Activated CD4-positive, alpha-beta memory T cell treated with anti-CD3 and anti-CD28 coated beads for 36 hours (primary cell): ENCODE measurements at places on chromosomes 1 and 21.

GRCh38 chr1:161733526-161733925 is 12.2 kb downstream of the FCRLB start:
- H3K27ac ChIP-seq, result no peak overlapping the region
- H3K36me3 ChIP-seq, result no peaks in the 10 kb centered on the region

DNA sequence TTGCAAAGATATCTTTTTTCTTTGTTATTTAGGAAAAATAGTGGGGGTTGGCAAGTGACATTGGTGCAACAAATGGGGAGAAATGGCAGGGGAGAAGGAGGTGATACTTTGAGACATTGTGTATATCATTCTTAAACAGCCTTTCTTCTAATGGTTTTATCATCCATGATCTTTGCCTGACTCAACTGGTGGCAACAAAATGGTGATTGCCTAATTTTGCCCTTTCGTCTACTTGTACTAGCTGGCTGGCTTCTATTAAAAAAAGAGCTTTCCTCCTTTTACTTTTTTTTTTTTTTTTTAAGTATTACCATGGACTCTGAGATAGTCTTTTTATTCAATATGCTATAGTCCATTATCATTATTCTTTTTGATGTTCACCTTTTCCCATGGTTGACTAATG is 27.7 kb downstream of the DESI2 start:
- no peak overlapping the region for H3K27ac ChIP-seq
- H3K27me3 ChIP-seq, result no peaks in the 10 kb centered on the region
- no peak for DNase-seq

DNA sequence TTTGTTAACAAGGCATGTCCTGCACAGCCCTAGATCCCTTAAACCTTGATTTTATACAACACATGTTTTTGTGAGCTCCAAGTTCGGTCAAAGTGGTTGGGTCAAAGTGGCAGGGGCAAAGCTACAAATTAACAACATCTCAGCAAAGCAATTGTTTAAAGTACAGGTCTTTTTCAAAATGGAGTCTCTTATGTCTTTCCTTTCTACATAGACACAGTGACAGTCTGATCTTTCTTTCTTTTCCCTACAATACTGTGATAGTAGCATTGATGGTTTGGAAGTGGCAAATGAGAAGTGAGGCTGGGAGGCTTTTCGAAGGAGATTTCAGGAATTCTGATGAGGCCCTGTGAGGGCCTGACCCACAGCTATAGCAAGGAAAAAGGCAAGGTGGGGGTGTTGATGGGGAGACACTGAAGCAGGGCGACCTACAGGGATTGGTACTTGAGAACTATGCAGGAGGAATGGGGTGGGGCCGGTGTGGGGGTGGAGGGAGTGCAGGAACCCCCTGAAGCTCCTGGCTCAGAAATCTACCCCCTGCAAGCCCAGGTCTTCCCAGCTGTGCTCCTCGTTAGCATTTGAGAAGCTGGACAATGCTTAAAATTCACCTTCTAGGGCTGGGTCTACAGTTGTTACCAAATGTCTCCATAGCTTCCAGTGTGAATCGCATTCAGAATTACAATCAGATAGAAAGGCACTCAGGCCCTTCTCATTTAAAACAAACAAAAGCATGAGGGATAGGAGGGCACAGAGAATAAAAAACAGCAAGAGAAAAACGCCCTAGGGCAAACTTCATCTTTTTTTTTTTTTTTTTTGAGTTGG is 102.6 kb upstream of the PPM1J start:
- no peak overlapping the region for H3K27ac ChIP-seq
- H3K27me3 ChIP-seq, result no peaks in the 10 kb centered on the region
- H3K36me3 ChIP-seq, result no peaks in the 10 kb centered on the region

GRCh38 chr1:89051955-89052312 is 13.1 kb downstream of the GBP1 start:
- H3K36me3 ChIP-seq, result peaks cover 69% of the 10 kb centered on the region
- H3K27me3 ChIP-seq, result no peaks in the 10 kb centered on the region
- no peak overlapping the region for H3K27ac ChIP-seq
- H3K4me1 ChIP-seq, result peaks cover 7% of the 10 kb centered on the region
- DNase-seq, result no peak

GRCh38 chr1:16145662-16146278 is 10.1 kb downstream of the EPHA2 start:
- H3K27ac ChIP-seq, result no peak overlapping the region
- H3K27me3 ChIP-seq, result no peaks in the 10 kb centered on the region
- no peak overlapping the region for H3K4me3 ChIP-seq
- no peak for DNase-seq
- H3K36me3 ChIP-seq, result no peaks in the 10 kb centered on the region

- H3K4me1 ChIP-seq, result no peaks in the 10 kb centered on the region
- no peak overlapping the region for H3K4me3 ChIP-seq
- H3K36me3 ChIP-seq, result no peaks in the 10 kb centered on the region
- no peak overlapping the region for H3K27ac ChIP-seq
- peaks cover 12% of the 10 kb centered on the region for H3K27me3 ChIP-seq
Measured at GRCh38 chr1:75632350-75632949, 21.5 kb upstream of the SLC44A5 start.

GRCh38 chr1:160307118-160307791 is 22.3 kb upstream of the PEX19 start:
- H3K4me3 ChIP-seq, result no peak overlapping the region
- H3K27ac ChIP-seq, result no peak overlapping the region
- DNase-seq, result no peak

- H3K27me3 ChIP-seq, result no peaks in the 10 kb centered on the region
- H3K4me3 ChIP-seq, result no peak overlapping the region
- no peak for DNase-seq
- H3K36me3 ChIP-seq, result no peaks in the 10 kb centered on the region
- no peak overlapping the region for H3K27ac ChIP-seq
- H3K4me1 ChIP-seq, result peaks cover 39% of the 10 kb centered on the region
Measured at GRCh38 chr1:51627672-51628071, 10.8 kb downstream of the OSBPL9 start.

DNA sequence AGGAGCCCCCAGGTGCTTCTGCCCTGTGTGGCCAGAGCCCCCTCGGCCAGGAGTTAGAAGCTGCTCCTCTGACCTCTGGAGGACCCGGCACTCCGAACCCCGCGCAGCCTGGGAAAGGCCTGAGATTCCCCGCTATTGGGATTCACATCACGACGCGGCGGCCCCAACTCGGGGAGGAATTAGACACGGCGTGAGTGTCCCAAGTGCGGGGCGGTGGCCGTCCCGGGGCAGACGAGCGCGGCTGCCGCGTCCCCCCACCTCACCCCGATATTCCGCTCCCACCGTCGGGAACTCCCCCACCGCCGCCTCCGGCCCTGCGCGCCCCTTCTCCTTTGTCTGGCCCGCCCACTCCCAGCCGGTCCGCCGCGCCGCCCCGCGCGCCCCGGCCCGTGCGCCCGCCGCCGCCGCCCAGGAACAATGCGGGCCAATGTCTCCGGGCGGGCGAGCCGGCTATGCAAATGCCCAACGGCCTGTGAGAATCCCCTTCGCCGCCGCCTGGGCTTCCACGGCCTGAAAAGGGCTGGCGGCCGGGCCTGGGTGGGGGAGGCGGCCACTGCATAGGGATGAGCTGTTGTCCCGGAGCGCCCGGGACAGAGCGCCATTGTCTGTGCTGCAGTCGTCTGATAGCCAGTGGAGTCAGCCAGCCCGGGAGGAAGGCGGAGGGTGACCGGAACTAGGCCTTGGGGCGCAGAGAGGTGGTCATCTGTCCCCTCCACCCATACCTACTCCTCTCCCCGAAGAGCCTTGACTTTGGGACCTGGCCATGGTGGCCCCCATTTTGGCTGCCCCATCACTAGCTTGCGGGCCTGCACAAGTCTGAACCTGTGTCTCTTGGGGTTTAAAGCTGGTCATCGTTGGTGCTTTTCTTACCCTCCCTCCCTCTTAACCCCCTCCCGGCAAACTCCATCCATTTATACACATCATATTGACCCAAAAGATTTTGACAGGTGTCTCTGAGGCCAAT is 19.4 kb downstream of the RHBG start:
- no peak overlapping the region for H3K27ac ChIP-seq
- peaks cover 4% of the 10 kb centered on the region for H3K4me1 ChIP-seq
- H3K4me3 ChIP-seq, result no peak overlapping the region
- H3K27me3 ChIP-seq, result peaks cover 26% of the 10 kb centered on the region

DNA sequence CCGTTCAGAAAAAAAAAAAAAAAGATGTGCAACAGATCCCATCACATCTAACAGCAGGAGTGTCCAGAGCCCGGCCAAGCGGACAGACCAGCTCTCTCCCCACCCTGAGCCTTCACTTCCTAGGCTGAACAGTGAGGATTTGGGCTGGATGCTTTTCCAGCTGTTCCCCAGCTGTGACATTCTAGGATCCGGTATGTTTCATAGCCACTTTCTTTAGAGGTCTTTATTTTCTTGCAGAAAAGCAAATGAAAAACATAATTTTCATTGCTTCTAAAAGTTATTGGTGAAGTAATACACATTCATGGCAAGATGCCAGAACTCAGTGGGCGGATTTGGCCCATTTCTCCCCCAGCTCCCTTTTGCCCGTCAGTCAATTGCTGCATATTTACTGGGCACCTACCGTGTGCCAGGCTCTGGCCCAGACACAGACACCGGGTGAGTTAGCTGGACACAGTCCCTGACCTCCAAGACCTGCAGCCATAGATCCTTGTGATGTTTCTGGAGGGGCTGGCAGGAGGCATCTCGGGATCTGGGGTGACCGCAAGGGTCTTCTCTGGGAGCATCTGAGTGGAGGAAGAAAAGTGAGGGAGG is 213.7 kb upstream of the VAMP3 start:
- no peaks in the 10 kb centered on the region for H3K36me3 ChIP-seq
- no peak overlapping the region for H3K27ac ChIP-seq
- peaks cover 17% of the 10 kb centered on the region for H3K27me3 ChIP-seq
- H3K4me3 ChIP-seq, result no peak overlapping the region

DNA sequence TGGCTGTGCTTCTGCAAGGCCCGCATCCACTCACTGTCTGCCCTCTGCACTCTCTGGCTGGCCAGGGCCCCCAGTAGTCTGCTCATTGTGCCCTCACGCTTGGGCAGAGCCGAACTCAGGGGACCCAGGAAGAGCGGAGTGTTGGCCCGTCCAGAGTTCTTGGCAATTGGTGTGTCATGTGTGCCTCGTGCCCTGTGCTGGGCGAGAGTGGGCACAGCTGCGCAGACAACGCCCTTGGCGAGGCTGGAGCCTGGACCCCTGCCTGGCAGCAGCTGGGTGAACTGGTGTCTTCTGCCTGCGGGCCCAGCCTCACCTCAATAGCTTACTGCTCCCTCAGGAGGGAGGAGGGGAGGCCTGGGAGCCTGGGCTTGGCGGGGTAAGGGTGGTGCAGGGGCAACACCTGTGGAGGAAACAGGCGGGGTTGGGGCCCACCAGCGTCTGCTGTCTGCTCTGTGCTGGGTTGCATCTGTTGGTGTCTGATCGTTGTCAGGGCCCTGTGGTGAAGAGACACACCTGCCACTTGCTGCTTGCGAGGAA is 2.1 kb downstream of the GUK1 start:
- peak overlapping the region; percentile 96 for H3K27ac ChIP-seq
- H3K4me3 ChIP-seq, result peak overlapping the region; percentile 99
- H3K36me3 ChIP-seq, result peaks cover 11% of the 10 kb centered on the region
- no peaks in the 10 kb centered on the region for H3K27me3 ChIP-seq
- DNase-seq, result no peak
- peaks cover 27% of the 10 kb centered on the region for H3K4me1 ChIP-seq

DNA sequence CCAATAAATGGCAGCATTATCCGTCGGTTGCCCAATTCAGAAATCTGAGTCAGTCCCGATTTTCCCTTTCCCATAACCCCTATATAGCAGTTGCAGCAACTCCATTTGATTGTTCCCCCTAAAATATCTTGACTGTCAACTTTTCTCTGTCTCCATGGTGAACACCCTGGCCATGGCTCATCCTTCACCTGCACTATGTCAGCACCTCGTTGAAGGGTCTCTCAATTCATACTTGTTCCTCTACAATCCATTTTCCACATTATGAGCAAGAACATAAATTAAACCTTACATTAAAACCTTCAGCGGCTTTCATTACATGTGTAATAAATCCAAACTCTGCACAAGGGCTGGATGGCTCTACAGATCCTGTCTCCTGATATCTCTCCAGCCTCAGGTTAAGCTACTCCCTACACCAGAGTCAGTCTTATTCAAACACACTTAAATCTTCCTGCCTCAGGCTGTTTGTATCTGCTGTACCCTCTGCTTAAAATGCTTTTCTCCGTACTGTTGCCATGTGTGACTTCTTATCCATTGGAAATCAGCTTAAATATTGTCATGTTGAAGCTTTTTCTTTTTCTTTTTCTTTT is 87.3 kb downstream of the BACH1 start:
- H3K4me3 ChIP-seq, result no peak overlapping the region
- DNase-seq, result no peak
- H3K27ac ChIP-seq, result no peak overlapping the region
